ENCODE measurements at places on chromosomes 11 and 22.

DNA sequence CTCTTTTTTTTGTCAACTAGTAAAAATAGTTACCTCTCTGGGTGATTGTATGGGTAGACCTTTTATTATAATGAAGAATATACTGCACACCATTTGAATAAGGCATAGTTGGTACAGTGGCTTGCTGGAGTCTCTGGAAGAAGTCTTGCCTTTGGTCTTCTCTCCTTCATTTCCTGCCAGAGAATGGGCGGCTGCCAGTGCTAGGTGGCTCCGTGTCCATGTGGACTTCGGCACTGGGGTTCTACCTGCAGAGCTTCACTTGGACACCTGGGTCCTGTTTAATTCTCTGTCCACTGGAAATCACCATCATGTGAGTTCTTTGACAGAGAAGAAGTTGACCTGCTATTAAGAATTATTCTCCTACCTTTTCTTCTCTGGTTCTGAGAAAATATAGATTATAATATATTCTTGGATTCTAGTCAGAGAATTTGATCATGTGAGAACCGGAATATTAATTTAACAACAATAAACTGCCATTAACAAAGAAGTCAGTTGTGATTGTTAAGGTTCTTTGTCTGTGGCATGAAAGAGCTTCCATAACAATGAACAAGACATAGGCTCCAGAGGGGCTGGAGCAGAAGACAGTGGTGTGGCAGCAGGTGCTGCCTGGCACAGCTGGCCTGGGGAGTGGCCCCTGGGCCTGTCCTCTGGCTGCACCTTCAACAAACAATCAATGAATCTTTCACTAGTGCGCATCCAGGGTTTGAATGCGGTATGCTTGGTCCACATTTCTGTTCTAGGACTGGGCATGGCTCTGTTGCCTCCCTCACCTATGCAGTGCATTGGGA, 77.5 kb downstream of the PPFIBP2 start:
- no peak for DNase-seq

DNA sequence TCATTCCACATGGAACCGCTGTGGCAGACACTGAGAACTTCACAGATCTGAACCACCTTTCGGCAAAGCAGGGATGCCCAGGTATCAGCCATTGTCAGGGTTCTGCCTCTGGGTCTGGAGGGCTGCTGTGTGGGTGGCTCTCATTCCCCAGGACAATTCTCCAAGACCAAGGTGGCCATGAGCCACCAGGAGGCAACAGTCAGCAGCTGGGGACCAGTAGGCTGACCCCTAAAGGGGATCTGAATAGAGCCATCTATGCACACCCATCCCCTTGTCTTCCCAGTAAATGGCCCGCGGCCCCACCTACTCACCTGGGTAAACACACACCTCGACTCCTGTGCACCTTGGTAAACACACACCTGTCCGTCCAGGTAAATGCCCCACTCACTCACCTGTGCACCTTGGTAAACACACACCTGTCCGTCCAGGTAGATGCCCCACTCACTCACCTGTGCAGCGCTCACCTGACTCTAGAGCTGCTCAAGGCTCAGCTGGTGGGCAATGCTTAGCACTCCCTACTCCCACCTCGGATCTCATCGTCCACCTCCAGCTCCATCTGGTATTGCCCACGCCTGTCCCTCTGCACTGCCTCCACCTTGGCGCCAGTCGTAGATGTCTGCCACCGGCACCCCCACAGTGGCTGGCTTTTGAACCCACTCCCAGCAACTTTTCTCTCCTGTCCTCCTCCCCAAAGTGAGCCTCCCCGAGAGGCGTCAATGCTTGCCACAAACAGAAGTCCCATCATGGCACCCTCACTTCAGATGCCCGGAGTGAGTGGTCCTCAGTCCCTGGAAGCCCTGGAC, 10.2 kb downstream of the SLC25A1 start:
- DNase-seq = no peak

- no peak for DNase-seq
Observed at GRCh38 chr11:17768547-17768946, 34.0 kb downstream of the KCNC1 start.

DNA sequence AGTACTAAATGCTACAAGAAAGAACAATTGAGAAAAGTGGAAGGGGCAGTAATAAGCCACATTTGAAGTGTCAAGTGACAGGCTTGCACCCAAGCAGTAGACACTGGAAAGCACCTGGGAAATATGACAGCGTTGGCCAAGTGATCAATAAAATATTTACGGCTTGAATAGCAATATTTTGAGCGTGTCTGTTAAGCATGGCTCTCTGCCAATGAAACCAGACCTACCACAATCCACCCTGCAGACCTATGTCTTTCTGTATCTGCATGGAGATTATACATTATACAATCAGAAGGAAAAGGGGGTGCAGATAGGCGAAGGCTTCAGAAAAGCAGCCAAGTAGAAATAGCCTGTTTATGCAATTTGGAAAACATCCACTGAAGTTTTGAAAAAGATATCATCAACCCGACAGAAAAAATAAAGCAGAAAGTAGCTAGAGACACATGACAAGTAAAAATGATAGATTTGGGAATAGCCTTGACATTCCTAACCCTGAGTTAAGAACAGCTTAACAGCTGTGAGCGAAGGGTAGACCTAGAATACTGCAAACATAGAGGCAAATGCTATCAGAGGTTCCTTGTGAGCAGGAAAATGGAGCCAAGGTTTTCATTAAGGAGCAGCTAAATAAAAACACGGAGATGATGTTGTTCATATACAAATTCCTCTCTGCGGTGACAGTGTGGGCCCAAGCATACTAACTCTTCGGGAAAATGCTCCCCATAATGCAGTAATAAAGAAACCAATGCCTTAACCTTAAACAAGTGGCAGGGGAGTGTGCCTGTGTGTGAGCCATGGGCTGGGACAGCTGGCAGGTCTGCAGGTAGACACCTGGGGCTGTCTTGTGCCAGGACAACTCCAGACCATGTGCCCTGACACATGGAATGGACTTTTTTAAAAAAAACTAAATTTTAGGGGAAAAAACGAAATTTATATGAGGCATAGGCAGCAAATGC, 71.3 kb downstream of the ETS1 start:
- DNase-seq = no peak

GRCh38 chr11:76578654-76579055, 91.9 kb downstream of the LRRC32 start:
- DNase-seq = no peak

GRCh38 chr11:110097459-110098012, 4.3 kb downstream of the ZC3H12C start:
- DNase-seq = no peak

DNA sequence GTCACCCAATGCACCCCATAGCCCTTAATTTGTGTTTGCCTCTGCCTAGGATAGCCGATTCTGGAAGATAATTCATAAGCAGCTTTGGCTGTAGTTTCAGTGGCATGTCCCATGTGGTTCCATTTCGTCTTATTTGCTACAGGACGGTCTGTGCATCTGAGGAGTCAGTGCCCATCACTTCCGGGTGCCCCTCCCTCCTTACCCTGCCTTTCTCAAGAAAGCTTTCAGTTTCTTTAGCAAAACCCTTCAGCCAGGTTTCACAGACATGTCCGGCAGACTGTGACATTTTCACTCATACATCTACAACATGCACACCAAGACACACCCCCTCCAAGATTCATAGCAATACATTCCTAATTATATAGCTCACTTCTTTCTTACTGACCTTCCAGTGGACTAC, 14.3 kb downstream of the TP53AIP1 start:
- DNase-seq = no peak

GRCh38 chr22:28230671-28231070, 311.6 kb upstream of the PITPNB start:
- DNase-seq = no peak
